ENCODE measurements at places on chromosomes 3 and 15.
A peak's percentile ranks its signal among the peaks of the same experiment; 100 is the strongest.

GRCh38 chr3:98460220-98460619 lies 2.8 kb upstream of the OR5K1 start:
- DNase-seq: no peak

- DNase-seq: peak; percentile 56
Observed at GRCh38 chr15:58988006-58988785, 733 bp downstream of the RNF111 start.

- no peak for DNase-seq
Observed at GRCh38 chr15:64948916-64949315, 37.2 kb downstream of the ANKDD1A start.

DNA sequence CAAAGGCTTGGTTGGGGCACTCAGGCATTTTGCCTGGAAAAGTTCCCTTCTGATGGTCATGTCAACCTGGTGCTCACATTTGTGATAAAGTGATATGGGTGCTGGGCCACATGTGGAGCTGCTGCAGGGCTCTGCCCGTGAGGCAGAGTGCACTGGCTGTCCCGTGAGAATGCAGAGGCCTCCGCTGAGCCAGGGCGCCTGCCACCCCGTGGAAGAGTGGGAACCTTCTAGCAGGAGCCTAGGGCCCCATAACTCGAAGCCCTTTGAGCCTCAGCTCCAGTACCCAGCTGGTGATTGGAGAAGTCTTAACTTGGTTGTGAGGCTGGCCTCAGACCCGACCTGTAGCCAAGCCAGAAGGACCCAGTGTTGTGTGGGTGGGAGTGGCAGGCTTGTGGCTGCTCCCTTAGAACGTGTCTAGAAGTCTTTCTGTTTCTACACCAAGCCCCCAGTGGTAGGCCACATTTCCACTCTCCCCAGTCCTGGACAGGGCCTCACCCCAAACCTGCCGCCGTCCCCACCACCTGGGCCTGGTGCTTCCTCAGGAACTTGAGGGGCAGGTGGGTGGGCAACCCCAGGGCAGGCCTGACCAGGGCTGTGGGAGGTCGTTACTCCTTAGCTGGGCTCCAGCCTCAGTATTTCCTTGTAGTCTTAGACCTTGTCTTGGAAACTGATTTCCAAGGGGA lies 19.7 kb downstream of the SEC61A1 start:
- no peak for DNase-seq

DNA sequence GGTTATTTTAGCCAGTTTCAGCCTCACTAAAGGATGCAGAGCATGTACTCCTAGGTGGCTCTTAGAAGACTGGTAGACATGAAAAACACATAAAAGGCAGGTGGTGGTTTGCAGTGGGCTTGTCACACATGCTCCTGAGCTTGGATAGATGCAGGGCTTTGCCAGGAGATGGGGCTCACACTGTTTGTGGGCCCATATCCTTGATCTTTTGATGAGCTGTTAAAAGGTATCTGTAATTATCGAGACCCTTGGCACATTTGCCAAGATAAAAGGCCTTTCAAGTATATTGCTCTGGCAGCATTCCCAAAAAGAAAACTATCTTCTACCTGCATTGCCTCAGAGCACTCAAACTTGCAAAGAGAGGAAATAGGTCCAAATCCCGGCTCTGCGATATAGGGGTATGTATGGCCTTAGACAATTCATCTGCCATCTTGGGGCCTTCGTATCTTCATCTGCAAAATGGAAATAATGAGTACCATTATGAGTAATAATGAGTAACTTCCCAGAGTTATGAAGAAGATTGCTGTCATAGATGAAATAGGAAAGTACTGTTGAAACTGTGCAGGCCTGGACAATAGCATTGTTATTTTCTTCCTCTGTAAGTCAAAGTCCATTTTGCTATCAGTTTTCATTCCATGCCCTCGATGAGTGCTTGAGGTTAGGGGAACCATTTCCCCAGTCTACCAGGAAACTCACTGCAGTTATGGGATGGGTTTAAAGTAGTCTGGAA lies 172.7 kb downstream of the SYNPR start:
- DNase-seq: no peak

DNA sequence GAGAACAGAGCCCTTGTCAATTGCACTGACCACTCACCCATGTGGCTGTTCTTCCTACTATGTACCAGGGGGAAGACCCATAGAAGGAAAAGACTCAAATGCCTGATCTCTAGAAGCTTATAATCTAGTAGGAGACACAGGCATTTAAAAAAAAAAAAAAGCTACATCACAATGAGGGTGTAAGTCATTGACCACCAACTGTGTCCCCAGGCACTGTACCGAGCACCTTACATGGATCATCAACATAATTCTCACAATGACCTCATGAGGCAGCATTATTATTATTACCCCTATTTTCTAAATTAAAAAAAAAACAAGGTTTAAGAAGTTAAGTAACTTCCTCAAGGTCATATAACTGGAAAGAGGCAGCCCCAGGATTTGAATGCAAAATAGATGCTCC lies 247.4 kb downstream of the SHOX2 start:
- DNase-seq: no peak

DNA sequence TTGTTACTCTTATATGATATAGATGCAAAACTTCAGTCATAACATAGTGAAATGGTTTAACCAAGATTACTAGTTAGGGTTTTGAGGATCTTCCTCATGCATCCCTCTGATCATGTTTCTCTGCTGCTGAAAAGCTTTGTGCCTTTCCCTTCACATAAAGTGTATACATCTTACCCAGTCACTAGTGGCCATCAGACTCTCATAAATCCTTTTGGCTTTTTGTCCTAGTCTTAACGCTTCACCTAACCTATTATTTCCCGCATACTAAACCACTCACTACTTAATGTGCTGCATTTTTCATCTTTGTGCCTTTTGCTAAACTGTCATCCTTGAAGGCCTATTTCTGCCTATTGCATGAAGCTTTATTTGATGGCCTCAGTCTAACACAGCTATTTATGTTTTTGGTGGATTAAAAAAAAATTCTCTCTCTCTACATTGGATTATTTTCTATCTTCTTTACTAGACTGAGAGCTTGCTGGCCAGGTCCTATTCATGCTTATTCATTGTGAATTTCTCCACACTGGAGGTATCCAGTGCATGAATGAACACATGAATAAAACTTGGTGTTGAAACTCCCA lies 717.6 kb upstream of the GOLIM4 start:
- no peak for DNase-seq

GRCh38 chr15:92451225-92451825 lies 57.6 kb downstream of the ST8SIA2 start:
- no peak for DNase-seq

DNA sequence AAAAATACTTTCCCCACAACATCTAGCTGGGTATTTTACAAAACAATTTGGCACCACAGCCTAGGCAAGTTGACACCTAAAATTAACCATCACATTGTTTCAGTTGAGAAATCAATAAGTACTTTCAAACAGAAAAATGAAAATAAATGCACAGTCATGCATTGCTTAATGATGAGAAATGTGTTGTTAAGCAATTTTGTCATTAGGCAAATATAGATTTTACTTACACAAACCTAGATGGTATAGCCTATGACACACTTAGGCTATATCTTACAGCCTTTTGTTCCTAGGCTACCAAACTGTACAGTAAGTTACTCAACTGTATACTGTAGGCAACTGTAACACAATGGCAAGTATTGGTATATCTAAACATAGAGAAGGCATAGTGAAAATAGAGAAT lies 608.6 kb upstream of the BCHE start:
- DNase-seq: no peak
